Large intestine (tissue), 12 donors: ENCODE measurements at places on chromosomes 5 and 9. TPM values are rescaled to one million over a fixed set of nuclear protein-coding genes. Genes with fewer than 3 reads are reported as not detected.

DNA sequence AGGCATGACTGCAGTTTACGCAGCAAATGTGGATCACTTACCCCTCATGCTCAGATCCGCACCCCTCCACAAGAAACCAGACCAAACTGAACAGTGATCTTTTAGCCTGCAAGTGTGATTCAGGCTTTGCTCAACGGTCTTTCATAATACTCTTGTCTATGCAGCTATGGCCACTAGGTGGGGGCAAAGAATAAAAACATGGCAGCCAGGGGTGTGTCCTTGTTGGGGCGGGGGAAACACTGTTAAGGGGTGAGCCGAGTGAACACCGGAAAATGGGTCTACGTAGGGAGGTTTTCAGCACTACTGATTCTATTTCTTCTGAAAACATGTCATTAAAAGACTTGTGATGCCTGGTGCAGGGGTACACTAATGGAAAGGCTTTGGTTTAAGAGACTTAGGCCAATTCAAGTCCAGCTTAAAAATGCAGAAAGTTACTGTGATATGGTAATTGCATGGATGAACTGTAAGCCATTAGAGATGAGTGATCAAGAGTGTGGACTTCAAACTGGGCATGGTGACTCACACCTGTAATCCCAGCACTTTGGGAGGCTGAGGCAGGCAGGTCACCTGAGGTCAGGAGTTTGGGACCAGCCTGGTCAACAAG is 49.9 kb upstream of the GPR151 start:
- no peaks in the 10 kb centered on the region for H3K36me3 ChIP-seq
- H3K27me3 ChIP-seq: no peaks in the 10 kb centered on the region
- H3K4me3 ChIP-seq: no peak overlapping the region

- no peak overlapping the region for H3K4me3 ChIP-seq
- no peaks in the 10 kb centered on the region for H3K36me3 ChIP-seq
- H3K27ac ChIP-seq: no peak overlapping the region
These were observed 17.0 kb upstream of the ZFR start for GRCh38 chr5:32461441-32462120.

Gene MAP3K1
- polyA plus RNA-seq: 25.6 TPM

Gene SLC6A18
- 0.03 TPM for polyA plus RNA-seq

GRCh38 chr5:77200663-77201062 is 9.8 kb upstream of the PDE8B start:
- no peak overlapping the region for H3K27ac ChIP-seq
- no peaks in the 10 kb centered on the region for H3K36me3 ChIP-seq
- no peak for DNase-seq
- no peaks in the 10 kb centered on the region for H3K27me3 ChIP-seq
- H3K4me3 ChIP-seq: no peak overlapping the region
